ENCODE measurements at places on chromosomes 6 and 20.

DNA sequence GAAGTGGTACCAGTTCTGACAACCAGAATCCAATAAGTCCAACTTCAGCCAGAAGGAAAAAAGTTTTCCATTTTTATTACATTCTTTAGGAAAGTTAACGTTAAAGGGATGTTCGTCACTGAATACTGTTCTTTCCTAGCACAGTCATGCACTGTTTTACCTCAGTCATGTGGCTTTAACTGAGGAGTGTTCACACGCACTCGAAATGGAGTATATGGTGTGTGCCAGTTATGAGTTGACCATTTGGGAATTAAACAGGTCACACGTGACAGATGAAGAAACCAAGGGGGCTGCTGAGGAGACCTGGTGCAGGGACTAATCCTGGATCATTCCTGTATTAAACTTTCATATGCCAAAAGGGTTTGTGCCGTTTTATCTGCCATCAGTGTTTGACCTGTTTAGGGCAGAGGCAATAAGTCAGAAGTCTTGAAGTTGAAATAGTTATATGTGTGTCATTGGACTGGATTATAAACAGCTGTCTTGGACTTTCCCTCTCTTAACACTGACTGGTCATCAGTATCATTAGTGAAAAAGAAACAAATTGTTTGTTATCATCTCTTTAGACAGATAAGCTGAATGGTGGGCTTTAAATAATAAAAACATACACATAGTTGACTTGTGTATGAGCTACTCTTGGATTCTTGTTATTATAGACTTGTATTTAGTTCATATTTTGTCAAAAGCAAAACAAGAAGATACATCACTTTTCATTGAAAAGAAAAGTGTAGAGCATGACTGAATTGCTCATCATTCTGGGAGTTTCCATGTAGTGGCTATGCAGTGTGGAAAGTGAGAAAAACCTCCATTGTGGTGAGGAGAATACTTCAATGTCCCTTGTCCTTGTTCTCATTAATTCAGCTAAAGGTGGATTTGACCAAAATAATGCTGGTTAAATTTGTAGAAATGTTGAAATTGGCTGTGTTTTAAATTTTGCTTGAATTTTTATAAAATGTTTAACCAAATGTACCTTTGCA, 123.5 kb upstream of the SAMD5 start:
- DNase-seq: no peak

- peak; percentile 76 for DNase-seq
Observed at GRCh38 chr20:20824924-20825584, 112.6 kb upstream of the RALGAPA2 start.

- DNase-seq: no peak
Observed at GRCh38 chr20:9909167-9909566, 70.3 kb upstream of the PAK5 start.

DNA sequence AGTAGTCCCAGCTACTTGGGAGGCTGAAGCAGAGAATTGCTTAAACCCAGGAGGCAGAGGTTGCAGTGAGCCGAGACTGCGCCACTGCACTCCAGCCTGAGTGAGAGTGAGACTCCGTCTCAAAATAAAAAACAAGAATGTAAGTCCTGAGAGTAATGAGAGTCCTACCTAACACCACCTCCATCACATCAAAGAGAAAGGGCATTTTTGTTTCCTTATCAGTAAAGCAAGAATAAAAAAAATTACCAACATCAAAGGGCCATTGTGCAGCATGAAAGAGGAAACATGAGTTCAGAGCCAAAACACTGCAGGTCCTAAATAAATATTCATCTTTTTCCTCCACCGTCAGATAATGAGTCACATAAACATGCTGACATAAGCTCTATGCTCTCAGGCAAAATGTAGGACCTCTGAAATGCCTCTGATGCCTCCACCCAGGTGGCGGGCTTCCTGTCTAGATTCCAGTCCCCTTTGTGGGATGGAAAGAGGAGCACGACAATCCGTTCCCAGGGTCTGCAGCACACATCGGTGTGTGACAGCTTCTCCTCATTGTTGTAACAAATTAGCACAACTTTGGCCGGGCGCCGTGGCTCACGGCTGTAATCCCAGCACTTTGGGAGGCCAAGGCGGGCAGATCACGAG, 7.2 kb downstream of the ATP9A start:
- DNase-seq: no peak

DNA sequence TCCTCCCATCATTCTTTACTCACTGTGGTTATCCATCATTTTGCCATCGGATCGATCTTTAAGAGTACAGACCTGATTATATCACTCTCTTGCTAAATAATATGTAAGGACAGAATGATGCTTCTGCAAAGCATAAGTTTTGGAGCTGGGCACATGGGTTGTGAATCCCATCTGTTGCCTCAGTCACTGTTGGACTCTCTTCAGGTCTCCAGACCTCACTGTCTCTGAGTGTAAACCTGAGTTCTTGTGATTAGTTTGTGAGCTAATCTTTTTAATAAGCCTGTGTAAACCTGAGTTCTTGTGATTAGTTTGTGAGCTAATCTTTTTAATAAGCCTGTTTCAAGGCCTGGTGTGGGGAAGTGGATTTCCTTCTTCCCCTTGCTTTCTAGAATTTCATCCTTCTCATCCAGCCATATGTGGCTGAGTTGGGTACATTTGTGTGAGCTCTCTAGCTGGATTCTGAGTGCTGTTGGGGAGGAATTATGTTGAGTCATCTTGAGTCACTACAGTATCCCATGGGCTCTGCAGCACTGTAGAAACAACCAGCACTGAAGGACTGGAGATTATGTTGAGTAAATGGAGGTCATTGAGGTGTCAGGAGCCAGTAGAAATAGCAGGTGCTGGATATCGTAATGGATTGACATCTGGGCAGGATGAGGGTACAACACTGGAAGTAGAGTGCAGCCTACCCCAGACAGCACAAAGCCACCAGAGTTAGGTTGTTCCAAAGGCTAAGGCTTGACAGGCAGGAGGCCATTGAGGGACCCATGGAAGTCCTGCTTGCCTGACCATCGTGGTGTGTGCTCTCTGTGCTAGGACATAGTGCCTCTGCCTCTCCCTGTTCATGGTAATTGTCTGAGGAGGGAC, 52.4 kb downstream of the SCAND1 start:
- no peak for DNase-seq
